ENCODE measurements at places on chromosomes 4 and X. TPM values are rescaled to one million over a fixed set of nuclear protein-coding genes. Genes with fewer than 3 reads are reported as not detected.

DNA sequence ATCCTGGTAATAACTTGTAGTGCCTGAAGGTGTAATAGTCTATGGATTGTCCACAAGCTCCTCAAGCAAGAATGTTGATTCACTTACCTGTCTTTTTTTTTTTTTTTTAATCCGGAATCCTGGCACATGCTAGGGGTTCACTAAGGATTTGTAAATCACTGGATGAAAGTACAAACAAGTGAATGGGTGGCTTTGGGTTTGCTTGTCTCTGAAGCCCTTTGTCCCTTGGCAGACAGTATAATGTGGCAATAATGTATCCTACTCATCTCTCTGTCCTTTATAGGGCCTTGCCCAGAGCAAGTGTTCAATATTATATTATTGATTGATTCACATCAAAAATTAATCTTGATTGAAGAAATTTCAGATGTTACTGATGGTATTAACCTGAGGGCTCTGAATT, 334.0 kb upstream of the CPEB2 start:
- H3K4me3 ChIP-seq: no peak overlapping the region
- no peak overlapping the region for H3K27ac ChIP-seq
- H3K27me3 ChIP-seq: no peaks in the 10 kb centered on the region
- H3K4me1 ChIP-seq: no peaks in the 10 kb centered on the region
- DNase-seq: no peak

DNA sequence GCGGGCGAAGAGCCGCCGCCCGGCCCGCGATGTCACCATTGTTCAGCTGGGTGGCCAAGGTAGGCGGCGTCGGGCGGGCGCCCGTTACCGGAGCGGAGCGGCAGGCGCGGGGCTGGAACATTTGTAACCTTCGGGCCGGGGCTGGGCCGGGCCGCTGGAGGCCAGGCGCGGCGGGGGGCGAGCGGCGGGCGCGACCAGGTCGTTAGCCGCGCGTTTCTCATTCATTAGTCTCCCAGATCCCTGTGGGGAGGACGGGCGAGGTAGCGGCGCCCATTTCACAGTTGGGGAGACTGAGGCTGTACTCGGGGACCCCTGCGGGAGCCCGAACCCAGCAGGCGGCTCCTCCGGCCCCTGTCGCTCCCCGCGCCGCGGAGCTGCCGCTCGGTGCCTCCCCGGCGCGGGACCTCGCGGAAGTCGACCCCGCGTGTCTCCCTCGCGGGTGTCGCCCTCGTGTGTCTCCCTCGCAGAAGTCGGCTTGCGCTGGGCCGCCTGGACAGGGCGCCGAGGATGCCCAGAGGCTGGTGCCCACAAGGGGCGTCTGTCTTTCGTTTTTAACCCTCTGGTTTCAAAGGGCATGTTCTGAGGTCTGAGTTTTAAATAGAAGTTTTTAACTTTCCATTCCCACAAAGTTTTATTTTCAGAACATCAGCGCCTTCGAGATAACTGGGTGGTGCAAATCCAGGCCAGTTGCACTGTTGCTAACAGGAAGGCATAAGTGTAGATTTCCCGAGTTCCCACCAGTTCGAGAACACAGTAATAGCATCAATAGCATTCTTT, 17.5 kb downstream of the PTTG2 start:
- DNase-seq: peak; percentile 75
- H3K27me3 ChIP-seq: no peaks in the 10 kb centered on the region
- peak overlapping the region; percentile 98 for H3K27ac ChIP-seq
- H3K36me3 ChIP-seq: no peaks in the 10 kb centered on the region
- peaks cover 67% of the 10 kb centered on the region for H3K4me1 ChIP-seq
- peak overlapping the region; percentile 94 for H3K4me3 ChIP-seq

GRCh38 chrX:110866421-110866820, 70.8 kb upstream of the CHRDL1 start:
- no peak overlapping the region for H3K4me3 ChIP-seq
- no peak overlapping the region for H3K27ac ChIP-seq
- DNase-seq: no peak
- no peaks in the 10 kb centered on the region for H3K36me3 ChIP-seq
- no peaks in the 10 kb centered on the region for H3K27me3 ChIP-seq

DNA sequence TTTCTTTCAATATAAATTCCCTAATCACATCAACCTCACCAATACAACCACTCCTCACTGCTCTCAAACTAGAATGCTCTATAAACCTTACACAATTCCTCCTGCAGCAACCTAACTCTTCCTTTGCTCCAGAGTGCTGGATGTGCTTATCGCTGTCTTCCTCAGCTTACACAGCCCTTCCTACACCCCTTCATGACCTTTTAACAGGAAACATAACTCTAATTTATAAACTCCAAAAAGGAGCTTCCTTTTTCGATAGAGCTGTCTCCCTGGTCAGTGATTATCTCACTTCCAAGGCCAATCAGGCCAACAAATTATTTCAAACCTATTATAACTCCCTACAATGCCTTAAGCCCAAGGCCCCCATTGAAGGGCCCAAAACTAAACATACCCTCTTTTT, 78.8 kb downstream of the COQ2 start:
- no peaks in the 10 kb centered on the region for H3K27me3 ChIP-seq
- no peak overlapping the region for H3K4me3 ChIP-seq
- H3K36me3 ChIP-seq: no peaks in the 10 kb centered on the region
- no peak for DNase-seq

DNA sequence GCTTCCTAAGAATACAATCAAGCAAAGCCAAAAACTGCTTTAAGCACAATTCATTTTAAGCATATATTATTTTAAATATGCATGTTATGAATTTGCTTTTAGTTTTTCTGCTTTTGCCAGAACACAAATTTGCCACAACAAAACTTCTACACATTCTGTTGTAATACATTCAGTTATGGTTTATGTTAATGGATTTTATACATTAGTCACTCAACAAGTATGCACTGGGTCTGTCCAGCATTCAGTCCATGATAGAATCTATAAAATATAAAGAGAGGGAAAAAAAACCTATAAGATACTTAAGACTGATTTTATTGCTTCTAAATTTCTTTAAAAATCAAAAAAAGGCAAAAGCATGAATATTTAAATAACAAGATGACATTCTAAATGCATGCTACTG, 22.2 kb downstream of the IQCM start:
- peaks cover 7% of the 10 kb centered on the region for H3K4me1 ChIP-seq
- H3K36me3 ChIP-seq: no peaks in the 10 kb centered on the region
- no peaks in the 10 kb centered on the region for H3K27me3 ChIP-seq

DNA sequence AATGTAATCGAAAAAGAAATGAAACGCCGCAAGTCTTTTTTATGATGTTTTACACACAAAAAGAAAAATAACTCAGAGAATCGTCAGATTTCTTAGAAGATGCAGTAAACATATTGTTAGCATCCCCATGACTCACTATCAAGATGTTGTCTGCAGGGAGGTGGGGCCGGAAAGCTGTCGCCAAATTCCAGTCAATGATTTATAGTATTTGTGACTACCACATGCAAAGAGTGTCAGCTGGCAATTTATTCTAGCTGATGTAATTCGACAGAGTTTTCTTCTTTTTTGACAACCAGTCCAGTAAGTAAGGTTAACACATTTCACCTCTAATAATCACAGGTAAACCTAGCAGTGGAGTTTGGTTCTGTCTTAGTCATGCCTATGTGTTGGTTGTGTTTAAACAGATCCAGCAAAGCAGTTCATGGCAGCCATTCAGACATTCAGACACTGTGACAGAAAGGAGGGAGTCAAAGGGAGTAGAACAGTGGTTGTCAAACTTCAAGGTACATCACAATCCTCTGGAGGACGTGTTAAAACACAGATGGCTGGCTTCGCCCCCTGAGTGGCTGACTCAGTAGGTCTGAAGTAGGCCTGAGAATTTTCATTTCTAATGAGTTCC, 19.8 kb upstream of the PPP1R2C start:
- no peaks in the 10 kb centered on the region for H3K27me3 ChIP-seq
- no peaks in the 10 kb centered on the region for H3K36me3 ChIP-seq
- H3K4me3 ChIP-seq: no peak overlapping the region
- DNase-seq: no peak
- no peaks in the 10 kb centered on the region for H3K4me1 ChIP-seq

- no peak overlapping the region for H3K27ac ChIP-seq
- H3K27me3 ChIP-seq: peaks cover 51% of the 10 kb centered on the region
- no peak for DNase-seq
- H3K4me1 ChIP-seq: no peaks in the 10 kb centered on the region
Observed at GRCh38 chr4:8547108-8547911, 32.9 kb upstream of the GPR78 start.

- H3K4me1 ChIP-seq: peaks cover 9% of the 10 kb centered on the region
- no peaks in the 10 kb centered on the region for H3K36me3 ChIP-seq
- H3K27ac ChIP-seq: peak overlapping the region; percentile 40
Observed at GRCh38 chr4:53490965-53491622, 100.2 kb downstream of the LNX1 start.

- peaks cover 45% of the 10 kb centered on the region for H3K4me1 ChIP-seq
- peak overlapping the region; percentile 82 for H3K4me3 ChIP-seq
- peak overlapping the region; percentile 95 for H3K27ac ChIP-seq
- H3K36me3 ChIP-seq: no peaks in the 10 kb centered on the region
Observed at GRCh38 chrX:64204701-64205440, 637 bp downstream of the AMER1 start.

DNA sequence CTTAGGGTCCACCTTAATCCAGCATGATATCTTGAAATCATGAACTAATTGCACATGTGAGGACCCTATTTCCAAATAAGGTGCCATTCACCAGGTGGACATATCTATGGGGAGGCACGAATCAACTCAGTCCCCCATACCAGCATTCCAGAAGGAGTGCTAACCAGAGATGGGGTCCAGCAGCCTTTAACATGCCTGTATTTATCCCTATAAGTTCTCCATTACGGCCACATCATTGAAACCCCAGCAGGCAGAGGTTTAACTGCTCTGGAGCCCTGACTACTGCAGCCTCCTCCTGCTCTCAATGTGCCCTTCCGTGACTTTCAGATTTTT, 3.2 kb upstream of the ASMTL start:
- no peak overlapping the region for H3K27ac ChIP-seq
- DNase-seq: no peak
- no peaks in the 10 kb centered on the region for H3K36me3 ChIP-seq

Gene DCAF8L2
- total RNA-seq: not detected

Gene SYTL4
- total RNA-seq: 2.1 TPM

Gene DDX53
- total RNA-seq: not detected
